LoVo (cell line): ENCODE measurements at places on chromosomes 2 and 18.

GRCh38 chr2:213834331-213834730 lies 550.1 kb downstream of the SPAG16 start:
- no peak for DNase-seq

GRCh38 chr2:3639015-3639630 lies 18.9 kb upstream of the ALLC start:
- no peak for DNase-seq

DNA sequence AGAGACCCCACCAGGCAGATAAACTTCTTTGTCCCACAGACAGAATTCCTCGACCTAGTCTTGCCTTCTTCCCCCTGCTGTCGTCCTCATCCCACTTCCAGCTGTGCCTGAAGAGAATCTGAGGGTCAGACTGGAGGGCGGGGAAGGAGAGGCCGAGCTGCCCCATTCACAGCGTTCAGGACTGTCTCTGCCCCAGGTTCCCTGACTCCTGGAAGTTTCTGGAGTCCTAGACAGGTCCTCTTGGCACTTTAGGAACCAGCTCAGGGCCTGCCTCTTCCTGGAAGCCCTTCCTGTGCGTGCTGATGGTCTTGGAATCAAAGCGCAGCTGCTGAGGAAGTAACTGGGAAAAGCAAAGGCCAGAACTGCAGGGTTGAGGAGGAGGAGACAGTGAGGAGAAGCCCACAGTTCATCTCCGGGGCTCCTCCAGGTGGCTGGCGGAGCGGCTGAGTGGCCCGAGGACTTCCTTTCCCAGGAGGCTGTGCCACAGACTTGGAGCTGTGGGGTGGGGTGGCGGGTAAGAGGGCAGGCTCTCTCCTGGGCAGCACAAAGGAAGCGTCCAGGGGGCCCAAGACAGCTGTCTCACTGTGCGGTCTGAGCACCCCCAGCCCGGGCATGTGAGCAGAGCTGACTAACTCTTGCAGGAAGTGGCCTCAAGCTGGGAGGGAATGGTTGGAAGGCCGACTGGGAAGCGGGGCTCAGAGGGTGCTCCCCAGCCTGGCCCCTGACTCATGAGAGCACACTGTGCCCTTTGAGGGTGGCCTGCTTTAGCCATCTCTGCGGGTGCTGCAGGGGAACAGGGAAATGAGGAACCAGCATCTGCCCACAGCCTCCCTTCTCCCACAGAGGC lies 39.5 kb downstream of the SDC1 start:
- DNase-seq: no peak

DNA sequence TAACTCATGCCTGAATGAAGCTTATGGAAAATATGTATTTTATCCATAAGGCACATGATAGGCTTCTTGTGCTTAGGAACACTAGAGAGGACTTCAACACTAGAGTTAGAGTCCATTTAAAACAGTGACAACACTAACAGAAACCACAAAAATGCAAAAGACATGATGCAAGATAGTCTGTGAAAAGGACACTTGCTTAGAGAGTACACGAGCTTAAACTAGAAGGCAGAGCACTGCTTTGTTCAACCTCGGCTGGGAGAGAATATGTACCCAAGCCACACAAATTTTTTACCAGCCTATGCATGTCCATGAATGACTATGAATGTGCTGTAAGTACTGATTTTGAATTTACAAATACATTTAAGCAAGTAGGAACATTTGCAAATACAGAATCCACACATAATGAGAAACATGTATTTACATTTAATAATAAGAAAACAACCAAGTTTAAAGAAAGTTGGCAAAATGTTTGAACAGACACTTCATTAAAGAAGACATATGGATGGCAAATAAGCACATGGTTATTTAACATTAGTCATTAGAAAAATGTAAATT lies 130.6 kb downstream of the SPOPL start:
- no peak for DNase-seq

DNA sequence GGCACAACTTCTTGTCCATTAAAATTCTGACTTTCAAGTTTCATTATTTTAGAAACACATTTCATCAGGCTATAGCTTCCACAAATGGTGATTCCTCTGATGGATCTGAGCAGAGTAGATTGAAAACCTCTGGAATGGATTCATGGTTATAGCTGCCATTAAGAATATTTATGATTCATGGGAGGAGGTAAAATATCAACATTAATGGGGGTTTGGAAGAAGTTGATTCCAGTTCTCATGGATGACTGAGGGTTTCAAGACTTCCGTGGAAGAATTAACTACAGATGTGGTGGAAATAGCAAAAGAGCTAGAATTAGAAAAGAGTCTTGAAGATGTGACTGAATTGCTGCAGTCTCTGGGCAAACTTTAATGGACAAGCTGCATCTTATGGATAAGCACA lies 797.4 kb downstream of the SUCLG1 start:
- DNase-seq: no peak

DNA sequence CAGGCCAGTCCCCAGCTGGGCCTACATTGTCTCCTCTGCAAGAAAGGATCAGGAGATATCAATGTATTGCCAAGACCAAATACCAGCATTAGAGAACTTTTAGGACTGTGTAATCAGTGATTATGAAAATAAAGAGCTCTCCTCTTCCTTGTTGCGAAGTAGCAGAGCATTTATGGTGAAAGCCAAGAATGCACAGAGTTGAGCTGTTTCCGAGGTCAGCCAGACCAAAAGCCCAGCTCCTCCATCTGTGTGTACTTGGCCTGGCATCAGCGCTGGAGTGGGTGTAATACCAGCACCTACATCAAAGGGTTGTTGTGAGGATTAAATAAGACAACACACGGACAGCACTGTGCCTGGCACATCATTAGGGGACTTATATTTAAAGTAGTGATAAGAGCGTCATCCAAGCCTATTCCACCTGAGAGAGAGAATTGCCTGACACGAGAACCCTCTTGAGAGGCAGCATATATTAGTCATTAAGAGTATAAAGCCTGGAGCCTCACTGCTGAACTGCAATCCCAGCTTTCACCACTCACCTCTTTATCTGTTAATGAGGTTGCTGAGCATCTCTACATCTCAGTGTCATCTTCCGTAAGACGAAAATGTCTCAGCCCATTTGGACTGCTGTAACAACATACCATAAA lies 7.4 kb upstream of the SLC16A14 start:
- no peak for DNase-seq

GRCh38 chr2:48601349-48601748 lies 16.3 kb upstream of the GTF2A1L start:
- no peak for DNase-seq

DNA sequence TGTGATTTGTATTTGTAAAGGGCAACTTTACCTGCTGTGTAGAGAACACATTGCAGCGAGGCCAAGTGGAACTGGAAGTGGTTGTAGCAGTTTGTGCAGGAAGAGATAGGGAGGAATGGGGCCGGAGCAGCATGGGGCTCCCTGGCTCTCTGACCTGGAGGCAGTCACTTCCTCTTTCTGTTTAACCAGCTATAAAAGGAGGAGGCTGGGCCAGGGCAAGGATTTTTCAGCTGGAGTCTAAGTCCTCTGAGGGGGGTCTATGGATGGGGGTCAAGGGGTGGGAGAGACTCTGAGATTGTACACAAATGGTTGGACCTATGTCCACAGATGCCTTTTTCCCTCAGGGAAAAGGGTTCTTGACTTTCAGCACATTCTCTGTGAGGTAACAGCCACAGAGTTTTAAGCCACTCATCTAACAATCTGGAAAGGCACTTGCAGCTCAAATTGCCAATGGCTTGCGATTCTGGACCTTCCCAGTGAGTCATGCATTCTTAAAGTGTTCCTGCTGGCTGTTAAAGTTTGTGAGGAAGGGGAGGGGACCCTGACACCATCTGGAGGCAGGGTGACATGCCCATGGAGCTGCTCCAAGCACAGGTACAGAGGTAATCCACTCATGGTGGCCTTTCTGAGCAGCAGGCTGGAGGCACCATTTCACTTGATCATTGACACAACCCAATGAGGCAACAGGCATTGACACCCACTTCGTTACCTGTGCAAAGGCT lies 347.0 kb downstream of the CYRIA start:
- DNase-seq: no peak

GRCh38 chr2:42076357-42077225 lies 28.8 kb downstream of the PKDCC start:
- DNase-seq: peak; percentile 65

- no peak for DNase-seq
These were observed 73.1 kb downstream of the MEMO1 start for GRCh38 chr2:31937741-31938140.

- DNase-seq: no peak
These were observed 54.2 kb downstream of the MDH1 start for GRCh38 chr2:63642946-63643345.

DNA sequence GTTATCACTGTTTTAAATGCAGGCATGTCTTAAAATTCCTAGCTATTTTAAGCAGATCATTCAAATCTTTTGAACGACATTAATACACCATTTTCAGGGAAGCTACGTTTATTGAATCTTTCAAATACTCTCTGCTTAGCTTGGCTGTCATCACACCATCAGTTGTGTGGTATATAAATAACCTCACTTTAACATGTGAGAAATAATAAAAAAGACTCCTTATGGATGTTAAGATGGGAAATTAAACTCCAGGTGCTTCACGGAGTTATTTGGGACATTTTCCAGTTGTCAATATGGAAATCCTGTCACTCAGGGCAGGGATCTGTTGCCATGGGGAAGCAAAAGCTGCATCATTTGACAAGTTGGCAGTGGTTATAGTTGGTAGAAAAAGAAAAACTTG lies 649.2 kb upstream of the CDH2 start:
- DNase-seq: no peak

- no peak for DNase-seq
These were observed 56.0 kb downstream of the CDH2 start for GRCh38 chr18:28120828-28121515.

- DNase-seq: no peak
These were observed 33.9 kb downstream of the STAT1 start for GRCh38 chr2:190979906-190980629.

GRCh38 chr2:172749388-172749787 lies 13.7 kb downstream of the RAPGEF4 start:
- no peak for DNase-seq

- no peak for DNase-seq
These were observed 2.1 kb upstream of the PXDN start for GRCh38 chr2:1746174-1747064.

- no peak for DNase-seq
These were observed 21.1 kb upstream of the CHMP3 start for GRCh38 chr2:86584151-86584913.

GRCh38 chr2:152411154-152411553 lies 76.2 kb downstream of the FMNL2 start:
- DNase-seq: no peak

GRCh38 chr2:65388051-65388531 lies 44.3 kb downstream of the SPRED2 start:
- no peak for DNase-seq

DNA sequence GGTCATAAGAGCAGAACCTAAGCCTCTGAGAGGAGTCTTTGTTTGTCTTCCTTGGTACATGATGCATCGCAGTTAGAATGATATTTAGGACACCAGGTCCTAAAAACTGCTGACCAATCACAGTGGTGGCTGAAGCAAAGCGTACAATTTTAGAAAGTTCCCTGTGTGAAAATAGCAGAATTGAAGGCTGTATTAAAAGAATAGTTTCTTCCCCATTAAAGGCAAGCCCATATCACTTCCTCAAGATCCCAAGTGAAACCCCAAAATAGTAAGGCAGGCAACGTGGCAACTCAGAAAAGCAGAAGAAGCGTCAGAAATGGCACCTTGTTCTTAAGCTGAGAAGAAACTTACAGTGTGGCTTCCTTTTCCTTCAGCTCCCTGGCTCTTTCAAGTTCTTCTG lies 154.8 kb upstream of the PGAP1 start:
- no peak for DNase-seq

GRCh38 chr18:35284841-35285240 lies 5.2 kb downstream of the ZSCAN30 start:
- DNase-seq: no peak

GRCh38 chr2:86646329-86646728 lies 22.7 kb upstream of the RNF103 start:
- DNase-seq: no peak

DNA sequence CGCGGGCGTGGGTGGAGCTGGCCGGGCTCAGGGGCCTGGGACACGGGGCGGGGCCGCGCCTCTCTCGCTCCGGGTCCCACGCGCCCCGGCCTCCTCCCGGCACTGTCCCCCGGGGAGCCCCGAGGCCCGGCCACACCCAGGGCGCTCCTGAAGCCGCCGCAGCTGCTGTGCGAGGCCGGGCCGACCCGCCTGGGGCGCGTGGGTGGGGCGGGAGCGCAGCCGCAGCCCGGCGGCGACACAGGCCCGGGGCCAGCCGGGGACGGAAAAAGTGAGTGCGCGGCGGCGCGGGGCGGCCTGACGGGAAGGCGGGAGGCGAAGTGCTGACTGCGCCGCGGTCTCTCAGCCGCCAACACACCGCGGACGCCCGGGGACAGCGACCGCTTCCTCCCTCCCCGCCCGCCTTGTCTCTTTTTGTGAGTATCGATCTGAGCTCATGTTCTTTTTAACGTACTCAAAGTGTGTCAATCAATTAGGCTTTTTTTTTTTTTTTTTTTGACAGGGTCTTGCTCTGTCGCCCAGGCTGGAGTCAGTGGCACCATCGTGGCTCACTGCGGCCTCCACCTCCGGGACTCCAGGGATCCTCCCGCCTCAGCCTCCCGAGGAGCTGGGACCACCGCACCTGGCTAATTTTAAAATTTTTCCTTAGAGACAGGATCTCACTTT lies 14.5 kb downstream of the PDCD1 start:
- DNase-seq: peak; percentile 85

- DNase-seq: no peak
These were observed 13.6 kb downstream of the DHRS9 start for GRCh38 chr2:169082995-169083394.

GRCh38 chr18:74351354-74351753 lies 35.7 kb downstream of the C18orf63 start:
- no peak for DNase-seq

- DNase-seq: no peak
These were observed 125.0 kb upstream of the ARHGAP28 start for GRCh38 chr18:6604573-6604941.

DNA sequence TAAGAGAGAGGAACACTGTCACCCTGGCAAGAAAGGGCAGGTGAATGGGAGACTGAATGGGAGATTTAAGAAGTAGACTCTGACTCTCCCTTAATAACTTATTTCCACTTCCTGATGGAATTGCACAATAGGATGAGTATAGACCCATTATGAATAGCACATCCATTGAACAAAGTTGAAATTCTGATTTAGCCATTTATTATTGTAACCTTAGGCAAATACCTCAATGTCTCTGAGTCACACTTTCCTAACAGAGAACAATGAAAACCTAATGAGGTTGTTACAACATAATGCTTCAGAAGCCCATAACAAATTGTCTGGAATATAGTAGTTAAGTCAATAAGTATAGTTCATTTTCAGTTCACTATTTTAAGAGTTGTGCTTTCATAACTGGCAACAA lies 78.9 kb downstream of the NRXN1 start:
- DNase-seq: no peak

- no peak for DNase-seq
These were observed 283.1 kb downstream of the ZNF407 start for GRCh38 chr18:74880706-74881278.

DNA sequence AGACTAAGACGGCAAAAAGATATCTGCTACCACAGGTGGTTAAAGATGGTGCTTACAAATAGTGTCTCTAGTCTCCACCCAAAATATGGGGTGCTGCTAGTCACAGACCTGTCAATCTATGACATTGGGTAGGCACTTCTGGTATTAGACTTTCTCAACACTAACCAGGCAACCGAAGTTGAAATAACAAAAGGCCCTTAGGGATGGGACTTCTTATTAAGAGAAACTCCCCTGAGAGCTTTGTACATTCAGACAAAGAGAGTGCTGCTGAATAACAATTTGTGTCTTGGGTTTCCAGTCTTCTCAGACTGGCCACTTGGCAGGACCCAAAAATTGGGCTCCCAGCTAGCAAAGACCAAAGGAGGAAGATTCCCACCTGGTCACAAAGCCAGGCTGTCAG lies 310.0 kb downstream of the CNTNAP5 start:
- no peak for DNase-seq

GRCh38 chr2:113854970-113855740 lies 34.7 kb upstream of the ACTR3 start:
- DNase-seq: no peak
